Urothelium cell line (cell line): ENCODE measurements at places on chromosomes 6 and 20.

GRCh38 chr20:61878478-61879302, 187.0 kb downstream of the TAF4 start:
- DNase-seq, result no peak

DNA sequence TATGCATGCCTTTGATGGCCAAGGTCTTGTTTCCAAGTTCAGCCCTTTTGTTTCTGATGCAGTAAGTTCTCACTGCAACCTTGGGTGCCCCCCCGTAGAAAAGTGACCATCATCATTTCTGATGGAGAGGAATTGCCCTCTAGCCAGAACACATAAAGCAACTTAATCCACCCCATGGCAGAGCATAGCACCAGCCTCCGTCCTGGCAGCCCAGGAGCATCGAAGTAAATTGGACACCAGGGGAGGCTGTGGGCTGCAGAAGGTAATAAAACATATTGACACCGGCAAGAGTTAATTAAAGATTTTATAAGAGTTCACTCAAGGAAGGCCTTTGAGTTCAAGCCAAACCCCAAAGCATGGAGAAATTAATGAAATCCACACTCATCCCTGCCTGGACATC, 39.2 kb upstream of the CST7 start:
- no peak for DNase-seq

GRCh38 chr20:25227317-25227831, 20.5 kb upstream of the PYGB start:
- DNase-seq, result peak; percentile 70

DNA sequence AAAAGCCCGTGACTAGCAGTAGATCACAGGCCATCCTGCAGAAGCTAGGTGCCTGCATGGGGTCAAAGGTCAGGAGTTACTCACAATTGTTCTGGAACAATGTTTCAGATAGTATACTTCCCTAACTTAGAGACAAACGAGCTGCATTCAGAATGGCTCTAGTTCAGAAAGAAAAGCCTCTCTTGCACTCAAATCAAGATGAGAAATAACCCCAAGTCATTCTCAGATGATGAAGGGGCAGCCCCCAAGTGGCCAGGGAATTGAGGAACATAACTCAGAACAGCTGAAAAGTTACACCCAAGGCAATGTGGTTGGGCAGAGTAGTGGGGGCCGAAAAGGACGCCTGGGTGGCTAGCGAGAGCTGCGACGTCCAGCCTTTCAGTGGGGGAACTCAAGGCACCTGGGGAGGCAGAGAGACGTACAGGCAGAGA, 27.8 kb downstream of the FYN start:
- DNase-seq, result no peak

DNA sequence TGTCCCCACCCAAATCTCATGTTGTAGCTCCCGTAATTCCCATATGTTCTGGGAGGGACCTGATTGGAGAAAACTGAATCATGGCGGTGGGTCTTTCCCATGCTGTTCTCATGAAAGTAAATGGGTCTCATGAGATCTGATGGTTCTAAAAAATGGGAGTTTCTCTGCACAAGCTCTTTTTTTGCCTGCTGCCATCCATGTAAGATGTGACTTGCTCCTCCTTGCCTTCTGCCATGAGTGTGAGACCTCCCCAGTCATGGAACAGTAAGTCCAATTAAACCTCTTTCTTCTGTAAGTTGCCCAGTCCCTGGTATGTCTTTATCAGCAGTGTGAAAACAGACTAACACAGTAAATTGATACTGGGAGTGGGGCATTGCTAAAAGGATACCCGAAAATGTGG, 1218.4 kb upstream of the CITED2 start:
- no peak for DNase-seq

DNA sequence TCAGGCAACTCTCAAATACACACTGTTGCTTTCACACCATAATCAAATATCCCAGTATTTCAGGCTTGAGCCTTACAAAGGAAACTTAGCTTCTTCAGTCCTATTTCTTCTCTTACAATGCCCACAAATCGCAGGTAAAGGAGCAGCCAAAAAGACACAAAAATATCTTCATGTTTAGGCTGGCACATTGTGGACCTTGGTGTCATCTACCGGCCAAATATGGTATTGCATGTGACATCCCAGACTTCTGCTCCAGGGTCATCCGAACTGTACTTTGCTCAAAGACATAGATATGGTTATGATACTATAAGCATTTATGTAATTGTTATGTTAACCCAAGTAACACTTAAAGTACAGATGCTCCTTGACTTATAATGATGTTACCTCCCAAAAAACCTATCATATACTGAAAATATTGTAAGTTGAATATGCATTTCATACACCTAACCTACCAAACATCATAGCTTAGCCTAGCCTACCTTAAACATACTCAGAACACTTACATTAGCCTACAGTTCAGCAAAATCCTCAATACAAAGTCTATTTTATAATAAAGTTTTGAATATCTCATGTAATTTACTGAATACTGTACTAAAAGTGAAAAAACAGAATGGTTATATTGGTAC, 4.6 kb downstream of the OR2H2 start:
- peak; percentile 57 for DNase-seq

DNA sequence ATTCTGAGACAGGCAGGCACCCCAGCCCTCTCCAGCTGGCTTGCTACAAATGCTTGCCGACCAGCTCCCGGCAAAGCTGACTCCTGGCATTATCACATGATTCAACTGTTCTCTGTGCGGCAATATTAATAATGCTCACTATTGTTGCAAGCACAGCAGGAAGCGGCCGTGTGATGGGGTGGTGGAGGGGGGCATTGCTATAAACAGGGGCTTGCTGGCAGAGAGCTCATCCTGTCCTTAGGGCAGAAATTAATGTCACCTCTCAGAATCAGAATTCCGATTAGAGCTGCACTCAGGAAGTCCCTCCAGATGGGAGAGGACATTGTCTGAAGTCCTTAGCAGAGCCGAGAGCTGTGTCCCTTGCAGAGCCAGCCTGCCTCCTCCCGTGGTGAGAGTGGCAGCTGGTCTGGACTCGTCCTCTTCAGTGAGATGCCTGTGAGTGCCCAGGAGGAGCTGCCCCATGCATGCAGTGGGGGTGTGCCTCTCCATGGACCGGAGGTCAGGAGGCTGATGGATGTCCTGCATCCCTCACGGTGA, 162.5 kb downstream of the CDH4 start:
- no peak for DNase-seq

DNA sequence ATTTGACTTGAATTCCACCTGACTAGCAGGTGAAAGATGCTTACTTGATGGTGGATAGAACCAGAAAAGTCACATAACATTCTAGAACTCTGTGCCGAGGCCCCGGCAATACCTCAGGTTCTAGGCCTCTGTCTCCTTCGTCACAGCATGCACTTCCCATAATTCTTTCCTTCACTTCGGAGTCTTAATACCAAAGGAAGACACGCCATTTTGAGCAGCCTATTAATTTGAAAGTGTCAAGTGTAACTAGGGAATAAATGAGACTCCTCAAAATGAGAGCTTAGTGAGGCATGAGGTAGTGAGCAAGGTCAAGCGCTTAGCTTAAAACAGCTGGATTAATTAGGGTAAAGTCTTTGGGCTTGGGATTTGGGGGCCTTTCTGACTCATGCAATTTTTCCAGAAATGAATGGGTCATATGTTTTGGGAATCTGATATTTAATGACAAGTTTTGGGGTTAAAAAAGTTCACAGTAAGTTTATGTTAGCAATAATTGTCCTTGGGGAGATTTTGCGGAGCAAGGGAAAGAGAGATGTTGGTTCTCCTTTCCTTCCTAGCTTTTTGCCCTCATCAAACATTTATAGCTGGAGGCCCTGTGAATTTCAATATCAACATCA, 29.1 kb upstream of the SGK1 start:
- no peak for DNase-seq

DNA sequence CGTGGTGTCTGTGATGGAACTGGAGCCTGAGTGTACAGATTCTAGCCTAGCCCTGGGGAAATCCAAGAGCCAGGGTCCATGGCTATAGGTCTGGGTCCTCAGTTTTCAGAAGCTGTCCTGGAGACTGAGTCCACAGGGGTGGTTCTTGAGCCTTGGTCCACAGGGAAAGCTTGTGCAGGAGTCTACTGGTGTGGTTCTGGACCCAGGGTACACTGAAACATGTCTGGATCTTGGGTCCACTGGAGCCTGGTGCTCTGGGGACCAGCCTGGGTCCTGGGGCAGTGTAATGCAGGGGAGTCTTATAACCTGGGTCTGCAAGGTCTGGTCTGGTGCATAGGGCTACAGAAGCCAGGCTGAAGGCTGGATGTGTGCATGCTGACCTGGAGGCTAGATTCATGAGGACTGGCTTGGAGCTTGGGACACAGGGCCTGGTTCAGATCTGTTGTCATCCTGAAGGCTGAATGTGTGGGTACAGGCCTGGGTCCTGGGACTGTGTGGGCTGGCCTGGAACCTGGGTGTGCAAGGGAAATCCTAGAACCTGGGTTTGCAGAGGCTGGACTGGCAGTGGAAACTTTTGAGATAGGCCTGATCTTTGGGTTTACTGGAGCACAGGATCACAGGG, 5.5 kb downstream of the CST9L start:
- no peak for DNase-seq

GRCh38 chr20:50504231-50504823, 5.9 kb upstream of the PTPN1 start:
- no peak for DNase-seq

DNA sequence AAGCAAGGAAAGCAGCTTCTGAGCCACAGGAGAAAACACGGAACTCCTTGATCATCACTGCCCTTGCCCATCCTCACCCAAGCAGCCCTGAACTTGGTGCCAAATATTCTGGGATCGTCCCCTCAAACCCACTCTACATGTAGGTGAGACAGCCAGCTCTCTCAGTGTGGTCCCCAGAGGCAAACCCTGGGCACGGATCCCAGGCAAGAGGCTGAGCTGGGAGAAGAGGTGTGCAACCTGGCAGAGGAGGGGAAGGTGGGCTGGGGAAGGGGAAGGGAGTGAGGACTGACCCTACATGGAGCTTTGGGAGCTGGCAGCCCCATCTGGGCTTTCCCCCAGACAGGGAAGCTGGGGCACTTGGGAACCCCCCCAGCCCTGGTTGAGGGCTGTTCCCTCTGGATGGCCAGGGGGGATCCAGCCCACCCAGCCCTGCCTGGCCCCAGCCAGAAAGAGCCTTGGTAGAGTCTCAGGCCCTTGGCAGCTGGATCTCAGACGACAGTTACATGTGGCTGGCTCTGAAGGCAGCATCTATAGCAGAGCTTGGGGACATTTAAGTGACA, 186.2 kb upstream of the CST7 start:
- no peak for DNase-seq

GRCh38 chr6:163329991-163330390, 84.5 kb upstream of the QKI start:
- DNase-seq, result peak; percentile 53

- no peak for DNase-seq
Observed at GRCh38 chr6:7580537-7580926, 9.5 kb upstream of the SNRNP48 start.

GRCh38 chr20:16279320-16279719, 293.9 kb downstream of the KIF16B start:
- DNase-seq, result no peak

- DNase-seq, result no peak
Observed at GRCh38 chr6:139398658-139399057, 24.2 kb upstream of the CITED2 start.

- DNase-seq, result no peak
Observed at GRCh38 chr20:3510110-3510509, 39.3 kb downstream of the ATRN start.

DNA sequence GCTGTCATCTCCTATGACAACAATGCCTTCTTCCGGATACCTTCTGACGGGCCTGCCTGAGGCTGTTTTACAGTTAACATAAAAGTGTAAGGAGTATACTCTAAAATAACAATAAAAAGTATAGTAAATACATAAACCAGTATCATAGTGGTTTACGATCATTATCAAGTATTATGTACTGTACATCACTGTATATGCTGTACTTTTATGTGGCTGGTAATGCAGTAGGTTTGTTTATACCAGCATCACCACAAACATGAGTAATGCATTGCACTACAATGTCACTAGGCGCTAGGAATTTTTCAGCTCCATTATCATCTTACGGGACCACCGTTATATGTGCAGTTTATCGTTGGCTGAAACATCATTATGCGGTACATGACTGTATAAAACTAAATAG, 76.5 kb downstream of the VEGFA start:
- DNase-seq, result no peak

DNA sequence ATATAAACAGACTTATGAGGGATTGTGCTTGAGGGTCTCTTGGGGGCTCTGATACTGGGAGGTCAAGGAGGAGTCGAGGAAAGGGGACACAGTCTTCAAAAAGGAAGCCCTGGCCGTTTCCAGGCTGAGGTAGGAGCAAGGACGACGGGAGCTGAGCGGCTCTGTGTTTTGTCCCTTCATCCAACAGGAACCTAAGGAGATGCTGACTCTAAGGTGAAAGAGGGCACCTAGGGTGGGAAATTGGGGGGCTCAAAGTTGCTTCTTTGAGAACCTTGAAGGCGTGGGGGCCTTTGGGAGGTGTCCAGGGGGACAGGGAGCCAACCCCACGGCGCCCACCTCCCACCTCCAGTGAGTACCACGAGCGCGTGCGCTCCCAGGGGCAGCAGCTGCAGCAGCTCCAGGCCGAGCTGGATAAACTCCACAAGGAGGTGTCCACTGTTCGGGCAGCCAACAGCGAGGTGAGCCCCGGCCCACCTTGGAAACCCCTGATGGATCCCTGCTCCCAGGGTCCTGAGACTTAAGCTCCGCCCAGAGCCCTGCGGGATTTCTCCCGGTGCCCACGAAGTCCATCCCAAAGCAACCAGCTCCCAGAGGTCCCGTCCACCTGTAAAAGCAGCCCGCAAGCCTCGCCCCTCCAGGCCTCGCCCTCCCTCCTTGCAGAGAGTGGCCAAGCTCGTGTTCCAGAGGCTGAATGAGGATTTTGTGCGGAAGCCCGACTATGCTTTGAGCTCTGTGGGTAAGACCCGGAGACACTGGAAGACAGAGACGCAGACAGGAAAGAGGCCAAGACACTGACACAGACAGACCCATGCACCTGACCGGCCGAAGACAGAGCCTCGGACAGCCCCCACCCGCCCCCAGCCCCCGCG, 2.9 kb downstream of the SPAG4 start:
- peak; percentile 36 for DNase-seq

- DNase-seq, result no peak
Observed at GRCh38 chr6:33272275-33273128, 627 bp downstream of the RPS18 start.

DNA sequence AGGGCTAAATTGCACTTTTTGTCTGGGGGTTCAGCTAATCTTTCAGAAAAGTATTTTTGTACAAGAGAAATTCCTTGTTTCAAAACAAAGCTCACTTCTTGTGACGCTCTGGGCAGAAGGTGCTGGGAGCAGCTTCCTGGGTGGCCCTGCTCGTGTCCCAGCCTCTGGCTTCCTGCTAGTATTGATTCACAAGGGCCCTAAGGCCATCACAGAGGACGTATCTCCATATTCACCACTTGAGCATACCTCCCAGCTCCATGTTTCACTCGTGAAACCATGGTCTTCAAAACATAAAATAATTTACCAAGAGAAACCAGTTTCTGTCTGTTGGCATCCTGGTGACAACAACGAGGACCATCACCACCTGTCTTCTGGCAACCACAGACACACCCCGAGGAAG, 49.1 kb downstream of the SYNDIG1 start:
- DNase-seq, result no peak

- no peak for DNase-seq
Observed at GRCh38 chr20:32227306-32227705, 19.6 kb downstream of the POFUT1 start.
